NCI-H526 (cell line): ENCODE measurements at places on chromosomes 11 and 22.
A peak's percentile ranks its signal among the peaks of the same experiment; 100 is the strongest.

- DNase-seq: no peak
Observed at GRCh38 chr11:5380740-5381342, 2.8 kb upstream of the OR51M1 start.

DNA sequence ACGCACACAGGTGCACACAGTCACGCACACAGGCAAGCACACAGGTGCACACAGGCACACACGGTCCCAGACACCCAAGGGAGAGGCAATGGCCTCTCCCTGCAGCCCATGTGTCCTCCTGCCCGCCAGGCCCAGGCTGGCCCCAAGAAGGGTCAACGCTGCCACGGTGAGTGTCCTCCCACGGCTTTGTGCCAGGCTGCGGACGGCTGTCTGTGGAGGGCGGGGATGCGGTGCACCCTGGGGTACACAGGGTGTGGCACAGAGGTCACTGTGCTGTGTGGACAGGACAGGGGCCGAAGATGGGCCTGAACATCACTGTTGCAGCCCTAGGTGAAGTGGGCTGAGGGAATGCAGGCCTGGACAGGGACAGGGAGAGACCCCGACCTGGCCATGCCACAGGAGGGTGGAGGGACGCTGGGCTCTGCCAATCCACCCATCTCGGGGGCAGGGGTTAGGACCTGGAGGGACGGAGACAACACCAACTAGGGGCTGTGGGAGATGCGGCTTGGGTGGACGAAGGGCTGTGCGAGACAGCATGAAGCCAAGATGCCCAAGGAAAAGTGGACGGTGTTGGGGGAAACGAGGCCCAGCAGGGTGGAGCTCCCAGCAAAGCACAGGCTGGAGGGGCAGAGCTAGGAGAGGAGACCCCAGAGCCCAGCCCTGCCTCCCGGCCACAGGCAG is 523.8 kb downstream of the BRD1 start:
- no peak for DNase-seq

- DNase-seq: no peak
Observed at GRCh38 chr22:27651486-27651885, 150.1 kb downstream of the MN1 start.

DNA sequence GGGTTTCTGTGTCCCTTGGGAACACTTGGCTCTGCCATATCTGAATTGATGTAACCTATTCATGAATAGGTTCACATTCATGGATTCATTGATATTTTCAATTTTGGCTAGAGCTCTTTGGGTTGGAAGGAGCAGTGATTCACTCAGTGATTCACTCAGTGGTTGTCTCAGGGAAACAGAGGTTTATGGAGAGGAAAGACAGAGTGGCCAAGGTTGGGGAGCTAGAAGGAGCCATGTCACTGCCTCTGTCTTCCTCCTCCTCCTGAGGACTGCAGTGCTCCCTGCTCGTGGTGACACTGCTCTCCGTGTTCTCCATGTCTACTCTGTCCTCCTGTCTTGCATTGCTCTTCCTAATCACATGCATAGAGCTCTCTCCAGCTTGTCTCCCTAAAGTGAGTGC is 17.4 kb downstream of the CEP164 start:
- DNase-seq: no peak

GRCh38 chr22:31107178-31107893 is at the start of gene SELENOM:
Gene SELENOM, minus strand, starts transcription at chr22:31107568. Its CDS starts 63 bp downstream, at chr22:31107505.
- peak; percentile 98 for DNase-seq

DNA sequence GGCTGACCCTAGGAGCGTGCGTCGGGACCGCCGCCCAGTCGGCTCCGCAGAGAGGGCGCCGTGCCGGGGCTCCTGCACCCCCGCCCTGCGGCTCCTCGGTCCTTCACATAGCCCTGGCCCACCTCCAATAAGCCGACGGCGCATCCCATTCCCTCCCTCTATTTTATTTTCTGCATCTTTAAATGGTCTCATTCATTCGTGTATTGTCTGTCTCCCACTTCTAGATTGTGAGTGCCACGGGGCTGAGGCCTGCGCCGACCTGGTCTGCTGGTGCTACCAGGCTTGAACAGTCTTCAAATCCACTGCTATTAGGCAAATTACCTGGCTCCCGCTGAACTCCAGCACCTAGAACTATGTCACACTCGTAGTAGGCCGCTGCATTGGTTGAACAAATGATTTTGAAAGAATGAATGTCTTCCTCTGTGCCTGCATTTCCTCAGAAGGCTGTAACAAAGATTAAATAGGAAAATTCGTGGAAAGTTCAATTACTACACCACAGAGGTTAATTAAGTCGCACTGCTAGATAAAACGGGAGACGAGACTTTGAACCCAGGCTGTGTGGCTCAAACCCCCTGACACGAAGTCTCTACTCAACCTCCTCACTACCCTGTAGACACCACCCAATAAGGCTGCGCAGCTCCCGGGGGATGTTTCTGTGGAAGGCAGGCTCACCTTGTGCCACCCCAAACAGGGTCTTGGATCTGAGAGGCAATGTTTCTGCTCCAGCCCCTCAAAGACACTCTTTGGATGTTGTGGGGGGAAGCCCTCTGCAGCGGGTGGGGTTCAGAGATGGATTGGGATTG is 1.2 kb upstream of the PPP1R14B start:
- DNase-seq: peak; percentile 92

DNA sequence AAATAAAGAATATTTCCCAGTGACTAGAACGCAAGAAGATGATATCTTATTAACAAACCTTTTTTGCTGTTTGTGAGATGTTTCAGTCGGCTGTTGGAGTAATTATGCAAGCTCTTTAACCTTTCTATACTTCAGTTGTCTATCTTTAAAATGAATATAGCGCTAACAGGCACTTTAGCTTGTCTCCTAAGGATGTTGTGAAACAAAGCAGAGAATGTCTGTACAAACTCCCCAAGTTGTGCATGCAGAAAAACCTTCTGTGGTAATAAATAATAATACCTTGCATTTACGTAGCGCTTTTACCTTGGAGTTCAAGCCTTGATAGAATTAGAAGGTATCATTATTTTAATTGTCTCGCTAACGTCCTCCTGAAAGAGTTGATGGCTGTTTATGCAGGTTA is 1.9 kb upstream of the KDM2A start:
- no peak for DNase-seq

DNA sequence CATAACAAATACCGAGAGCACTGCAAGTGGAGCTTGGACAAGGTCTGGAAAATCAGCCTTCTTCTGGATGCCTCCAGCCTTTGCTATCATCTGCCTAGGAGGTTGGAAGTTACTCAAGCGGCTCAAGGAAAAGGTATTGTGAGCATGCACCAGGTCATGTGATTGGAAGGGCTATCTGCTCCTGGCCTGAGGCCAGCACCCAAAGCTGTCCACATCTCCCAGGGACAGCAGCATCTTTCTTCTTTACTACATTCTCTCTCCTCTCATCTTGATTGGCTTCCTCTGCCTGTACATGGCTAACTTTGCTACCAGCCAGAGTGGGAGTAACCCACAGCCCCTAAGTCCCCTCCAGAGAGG is 44.2 kb upstream of the AMPD3 start:
- DNase-seq: no peak

DNA sequence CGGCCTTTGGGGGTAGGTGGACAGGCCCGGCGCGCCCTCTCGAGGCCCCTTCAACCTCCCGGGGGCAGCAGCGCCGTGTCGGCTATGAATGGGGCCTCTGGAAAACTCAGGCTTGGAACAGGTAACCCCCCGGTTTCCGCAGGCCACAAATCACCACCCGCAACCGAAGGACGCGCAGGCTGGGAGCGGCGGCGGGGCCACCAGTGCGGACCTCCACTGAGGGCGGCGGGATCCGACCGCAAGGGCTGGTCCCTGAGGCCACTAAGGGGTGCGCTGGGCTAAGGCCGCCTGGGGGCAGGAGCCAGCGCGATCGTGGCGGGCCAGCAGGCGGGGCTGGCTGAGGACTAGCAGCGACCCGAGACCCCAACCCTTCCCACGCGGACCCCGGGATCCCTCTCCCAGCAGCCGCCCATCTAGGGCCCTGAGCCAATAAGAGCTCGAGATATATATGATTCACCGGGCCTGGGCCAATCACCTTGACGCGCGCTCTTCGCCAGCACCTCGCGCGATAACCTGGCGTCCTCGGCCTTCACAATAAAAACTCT is 609 bp upstream of the ATF4 start:
- DNase-seq: peak; percentile 94

GRCh38 chr11:17511571-17511970 is 32.6 kb downstream of the USH1C start:
- no peak for DNase-seq

GRCh38 chr11:35313066-35313759 is 106.1 kb downstream of the SLC1A2 start:
- no peak for DNase-seq

GRCh38 chr11:36292311-36292722 is 3.1 kb upstream of the COMMD9 start:
- DNase-seq: peak; percentile 21

DNA sequence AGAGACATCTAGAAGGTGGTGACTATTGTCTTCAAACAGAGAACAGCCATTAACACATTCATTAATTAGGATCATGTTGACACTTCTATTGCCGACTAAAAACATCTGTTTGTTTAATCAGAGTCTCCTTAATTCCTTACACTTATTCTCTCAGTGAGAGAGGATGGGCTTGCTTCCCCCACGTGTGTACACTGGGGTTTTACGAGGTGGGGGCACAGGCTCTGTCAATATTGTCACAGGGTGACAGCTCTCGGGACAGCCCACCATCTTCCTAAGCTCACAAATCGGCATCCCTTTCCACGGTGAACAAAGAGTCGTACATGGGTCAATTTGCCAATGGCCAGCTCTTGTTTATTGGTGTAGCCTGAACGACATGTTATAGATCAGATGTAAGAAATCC is 413.2 kb downstream of the MIAT start:
- DNase-seq: no peak

DNA sequence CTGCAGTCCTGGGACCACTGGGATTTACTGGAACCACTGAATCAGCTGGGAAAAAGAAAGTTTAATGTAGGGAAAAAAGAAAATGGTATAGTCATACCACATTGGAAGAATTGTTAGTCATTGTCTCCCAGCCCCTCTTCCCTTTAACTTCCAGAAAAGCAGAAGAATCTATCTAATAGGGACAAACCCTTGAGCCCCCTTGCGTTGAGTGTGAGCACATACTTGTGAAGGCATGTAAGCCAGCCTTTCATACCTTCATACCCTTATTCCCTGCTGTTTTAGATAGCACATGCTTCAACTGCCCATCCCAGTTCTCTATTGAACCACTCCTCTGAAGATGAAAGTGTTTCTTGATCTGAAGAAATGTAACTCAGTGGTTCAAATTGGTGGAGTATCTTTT is 6.6 kb downstream of the TREH start:
- DNase-seq: no peak

DNA sequence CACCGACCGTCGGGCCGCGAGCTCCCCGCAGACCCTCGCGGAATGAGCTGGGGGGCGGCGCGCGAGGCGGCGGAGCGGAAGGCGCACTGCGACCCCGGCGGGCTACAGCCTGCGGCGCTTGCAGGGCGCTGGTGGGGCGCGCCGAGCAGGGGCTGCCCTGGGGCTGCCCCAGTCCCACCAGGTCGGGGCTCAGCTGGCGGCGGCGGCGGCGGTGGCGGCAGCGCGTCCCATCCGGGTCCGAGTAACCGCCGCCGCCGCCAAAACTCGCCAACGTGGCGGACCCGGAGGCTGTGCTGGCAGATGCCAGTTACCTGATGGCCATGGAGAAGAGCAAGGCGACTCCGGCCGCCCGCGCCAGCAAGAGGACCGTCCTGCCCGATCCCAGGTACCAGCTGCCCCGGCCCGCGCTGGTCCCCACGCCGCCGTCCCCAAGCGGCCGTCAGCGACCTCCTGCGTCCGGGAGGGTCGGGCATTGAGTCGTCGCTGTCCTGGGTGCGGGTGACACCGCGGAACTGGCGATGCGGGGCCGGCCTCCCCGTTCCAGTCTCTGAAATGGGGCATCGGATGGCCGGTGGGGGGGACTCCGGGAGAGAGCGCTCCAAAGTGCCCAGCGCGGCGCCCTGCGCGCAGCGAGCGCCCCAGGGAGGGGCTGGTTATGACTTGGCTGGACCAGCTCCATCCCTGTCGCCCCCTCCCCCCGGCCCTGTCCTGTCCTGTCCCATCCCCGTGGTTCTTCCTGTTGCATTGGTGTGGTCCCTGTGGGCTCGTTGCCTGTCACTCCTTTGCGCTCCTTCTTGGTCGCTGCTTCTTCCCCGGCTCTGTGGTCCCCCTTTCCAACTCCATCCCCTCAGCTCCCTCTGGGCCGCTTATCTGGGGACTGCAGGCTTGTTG is 63.5 kb downstream of the CRYBB2 start:
- DNase-seq: peak; percentile 4

- DNase-seq: no peak
Observed at GRCh38 chr11:125167292-125167953, 2.9 kb downstream of the PKNOX2 start.

GRCh38 chr11:47434011-47434786 is 8.0 kb upstream of the PSMC3 start:
- DNase-seq: no peak

- no peak for DNase-seq
Observed at GRCh38 chr11:3043315-3043871, 13.8 kb downstream of the CARS1 start.

DNA sequence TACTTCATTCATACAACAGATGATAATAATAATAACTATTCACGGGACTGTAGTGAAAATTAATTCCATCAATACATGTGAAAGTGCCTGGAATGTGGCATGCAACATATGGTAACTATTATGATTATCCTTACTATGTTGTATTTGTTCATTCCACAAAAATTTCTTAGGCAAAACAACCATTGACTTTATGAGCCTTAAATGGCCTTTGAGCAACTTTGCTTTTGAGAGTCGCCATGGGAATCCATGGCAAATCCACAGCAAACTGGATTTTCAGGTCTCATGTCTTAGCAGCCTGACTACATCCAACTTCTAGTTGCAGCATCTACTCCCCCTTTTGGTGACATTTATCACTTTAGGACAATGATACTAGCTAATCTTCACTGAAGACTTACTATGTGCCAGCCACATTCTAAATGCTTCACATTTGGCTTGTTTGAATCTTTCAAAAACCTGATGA is 56.8 kb downstream of the SLC1A2 start:
- no peak for DNase-seq

DNA sequence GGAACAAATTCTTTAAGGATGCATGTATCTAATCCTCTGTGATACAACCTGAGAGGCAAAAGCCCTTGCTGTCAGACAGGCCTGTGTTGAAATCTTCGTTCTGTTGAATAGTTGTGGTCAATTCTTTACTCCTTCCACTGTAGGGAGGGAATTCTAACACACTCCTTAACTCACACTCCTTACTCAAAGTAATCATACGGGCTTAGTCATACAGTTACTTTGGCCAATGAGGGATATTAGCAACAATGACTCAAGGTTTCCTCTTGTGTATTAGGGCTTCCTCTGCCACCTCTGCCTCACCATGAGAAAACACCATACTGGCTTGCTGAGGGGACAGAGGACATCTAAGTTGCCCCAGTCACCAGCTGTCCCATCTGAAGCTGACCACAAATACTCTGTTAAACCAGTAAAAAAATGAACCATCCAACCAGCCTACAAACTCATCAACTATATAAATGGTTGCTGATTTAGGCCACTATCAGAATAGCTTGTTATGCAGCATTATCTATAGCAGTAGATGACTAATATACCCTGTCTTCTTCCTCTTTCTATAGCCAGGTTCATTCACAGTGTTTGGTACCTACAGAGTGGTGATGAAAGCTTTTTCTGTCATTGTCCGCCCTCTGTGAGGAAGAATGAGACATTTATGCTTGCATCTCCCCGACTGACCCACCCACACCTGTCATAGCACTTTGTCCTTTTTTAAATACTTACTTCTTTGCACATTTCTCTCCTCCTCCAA is 322.8 kb upstream of the SYN3 start:
- no peak for DNase-seq
